Suppressor macrophage (primary cell): ENCODE measurements at places on chromosomes 11 and 22.
A peak's percentile ranks its signal among the peaks of the same experiment; 100 is the strongest.

DNA sequence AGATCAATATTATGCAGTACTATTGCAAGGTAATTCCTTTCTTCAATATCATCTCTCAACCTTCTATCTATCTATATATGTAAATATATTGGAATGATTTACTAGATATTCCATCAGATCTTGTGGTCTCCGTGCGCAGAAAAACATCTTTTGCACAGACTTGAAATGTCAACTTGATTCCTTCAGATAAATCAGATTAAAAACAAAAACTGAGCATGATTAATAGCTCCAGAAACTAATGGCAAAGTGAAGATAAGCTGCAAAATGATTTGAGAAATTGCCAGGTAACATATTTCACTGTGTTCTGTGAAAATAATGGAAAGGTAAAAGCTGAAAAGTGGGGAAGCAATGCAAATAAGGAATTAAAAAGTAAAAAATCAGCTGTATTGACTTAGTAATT lies 200.1 kb upstream of the CTSC start:
- DNase-seq: no peak

- no peak for DNase-seq
Measured at GRCh38 chr11:40139066-40139465, 1320.4 kb downstream of the LRRC4C start.

DNA sequence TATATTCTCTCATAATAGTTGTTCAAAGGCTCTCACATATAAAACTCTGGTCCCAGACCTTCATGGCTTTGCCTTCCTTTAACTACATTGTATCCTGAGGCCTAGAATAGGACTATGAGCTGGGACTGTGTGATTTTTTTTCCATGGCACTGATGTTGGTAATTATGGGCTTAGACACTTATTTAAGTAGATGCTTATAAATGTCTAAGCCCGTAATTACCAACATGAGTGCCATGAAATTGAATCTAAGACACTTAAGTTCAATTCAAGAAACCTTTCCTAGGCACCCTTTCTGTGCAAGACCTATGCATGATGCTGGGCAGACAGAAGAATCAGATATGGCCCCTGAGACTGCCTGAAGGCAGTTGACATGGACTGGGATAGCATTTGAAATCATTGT lies 63.0 kb downstream of the P4HA3 start:
- DNase-seq: no peak

GRCh38 chr11:1781593-1781975 lies 17.9 kb upstream of the CTSD start:
- no peak for DNase-seq

DNA sequence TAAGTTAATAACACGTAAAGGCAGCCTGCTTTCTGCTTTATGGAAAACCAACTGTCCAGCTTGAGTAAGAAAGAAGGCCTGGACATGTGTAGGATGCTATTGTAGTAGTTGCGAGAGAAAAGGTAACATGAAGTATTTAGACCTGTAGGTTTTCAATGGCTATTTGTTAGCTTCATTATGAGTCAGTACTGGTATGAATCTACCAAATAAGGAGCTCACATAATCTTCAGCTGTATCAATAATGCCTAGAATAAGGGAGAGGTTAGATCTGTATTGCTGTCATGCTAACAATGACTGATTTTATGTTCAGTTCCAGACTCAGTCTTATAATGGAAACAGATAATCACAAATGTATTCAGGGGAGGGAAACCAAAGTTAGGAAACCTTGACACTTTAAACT lies 550.3 kb downstream of the CNTN5 start:
- no peak for DNase-seq

DNA sequence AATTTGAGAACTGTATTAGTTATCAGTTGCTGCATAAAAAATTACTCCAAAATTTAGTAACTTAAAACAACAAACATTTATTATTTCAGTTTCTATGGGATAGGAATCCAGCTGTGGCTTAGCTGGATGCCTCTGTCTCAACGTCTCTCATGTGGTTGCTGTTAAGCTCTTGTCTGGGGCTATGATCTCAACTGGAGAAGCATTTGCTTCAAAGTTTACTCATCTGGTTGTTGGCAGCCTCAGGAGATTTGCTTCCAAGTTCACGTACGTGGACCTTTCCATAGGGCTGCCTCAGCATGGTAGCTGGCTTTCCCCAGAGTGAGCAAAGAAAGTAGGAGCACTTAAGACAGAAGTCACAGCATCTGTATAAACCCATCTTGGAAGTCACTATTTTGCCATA lies 144.9 kb upstream of the SESN3 start:
- DNase-seq: no peak

GRCh38 chr22:19843107-19843856 lies 11.4 kb downstream of the GNB1L start:
- DNase-seq: no peak

DNA sequence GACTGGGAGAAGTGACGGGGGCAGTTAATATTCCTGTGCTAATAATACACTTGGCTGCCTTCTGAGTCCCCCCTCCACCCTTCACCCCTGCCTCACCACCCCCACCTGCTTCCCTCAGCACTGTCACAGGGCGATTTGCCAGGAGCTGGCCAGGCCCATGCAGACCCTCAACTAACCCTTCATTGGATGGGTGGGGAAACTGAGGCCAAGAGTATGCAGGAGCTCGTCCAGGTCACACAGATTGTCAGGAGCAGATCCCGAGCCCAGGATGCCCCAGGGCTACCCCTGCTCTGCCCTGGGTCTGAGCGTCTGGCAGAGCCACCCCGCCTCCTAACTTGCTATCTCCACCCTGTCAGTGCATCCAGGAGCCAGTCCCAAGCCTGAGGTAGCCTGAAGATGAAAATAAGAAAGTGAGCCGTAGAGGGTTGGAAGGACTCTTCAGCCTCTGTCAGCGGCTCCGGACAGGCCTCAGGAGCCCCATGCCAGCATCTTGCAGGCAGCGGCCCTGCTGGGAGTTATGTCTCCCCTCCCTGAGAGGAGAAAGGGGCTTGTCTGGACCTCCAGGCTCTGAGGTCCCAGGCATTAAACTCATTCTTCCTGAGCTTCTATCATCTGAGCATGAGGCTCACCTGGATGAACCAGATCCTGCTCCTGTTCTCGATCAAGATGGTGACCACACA lies 6.2 kb downstream of the TPBGL start:
- DNase-seq: no peak

DNA sequence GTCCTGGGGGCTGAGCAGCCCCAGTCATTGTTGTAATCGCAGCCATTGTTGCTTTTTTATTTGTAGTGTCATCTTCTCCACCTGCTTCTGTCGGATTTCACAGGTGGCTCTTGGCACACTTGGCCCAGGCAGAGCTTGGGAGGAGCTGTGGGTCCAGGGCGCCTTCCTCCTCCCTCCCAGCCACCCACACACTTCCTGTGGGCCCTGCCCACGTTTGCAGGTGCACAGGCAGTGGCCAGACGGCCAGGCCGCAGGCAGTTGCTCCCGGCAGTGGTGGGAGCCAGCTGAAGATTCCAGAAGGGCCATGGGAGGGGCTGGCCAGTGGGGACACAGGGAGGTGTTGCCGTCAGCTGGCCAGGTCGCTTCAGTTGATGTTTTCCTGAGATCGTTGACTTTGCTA lies 1191.9 kb downstream of the BRD1 start:
- no peak for DNase-seq

DNA sequence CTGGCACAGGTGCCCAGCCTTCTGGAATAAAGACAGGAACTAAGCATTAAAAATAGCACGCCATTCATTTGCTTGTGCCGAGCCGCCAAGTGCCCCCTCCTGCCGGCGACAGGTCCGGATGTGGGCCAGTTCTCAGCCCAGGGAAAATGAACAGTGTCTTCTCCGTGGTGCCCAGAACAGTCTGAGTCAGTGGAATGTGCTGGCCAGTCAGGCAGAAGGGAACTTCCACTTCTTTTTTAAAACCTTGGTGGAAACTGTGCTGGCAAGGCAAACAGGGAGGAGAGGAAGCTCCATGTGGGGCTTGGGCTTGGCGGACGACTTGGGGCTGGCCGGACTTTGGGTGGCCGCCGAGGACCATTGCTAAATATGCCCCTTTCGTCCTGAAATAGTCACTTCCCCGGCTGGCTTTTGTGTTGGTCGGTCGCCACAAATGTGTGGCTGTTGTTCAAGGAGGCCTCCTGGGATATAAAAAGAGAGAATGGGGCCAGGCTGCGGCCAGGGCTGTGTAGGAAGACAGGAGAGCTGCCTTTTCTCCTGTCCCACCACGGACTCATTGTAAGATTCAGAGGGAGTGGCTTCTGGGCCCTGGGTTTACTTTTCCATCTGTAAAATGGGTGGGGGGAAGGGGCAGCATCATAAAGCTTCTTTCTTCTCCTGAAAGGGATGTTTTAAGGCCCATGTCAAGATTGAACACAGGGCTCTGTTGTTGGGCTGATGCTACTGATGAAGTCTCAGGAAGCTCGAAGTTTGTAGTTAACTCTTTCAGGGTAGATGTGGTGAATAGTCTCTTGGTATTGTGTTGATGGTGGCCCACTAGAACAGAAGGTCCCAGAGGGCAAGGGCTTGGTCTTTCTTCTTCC lies 101.0 kb downstream of the PTPRJ start:
- DNase-seq: peak; percentile 83

GRCh38 chr22:38837414-38837928 lies 6.4 kb downstream of the NPTXR start:
- DNase-seq: no peak

- DNase-seq: peak; percentile 97
Measured at GRCh38 chr11:64777449-64778222, 706 bp downstream of the SF1 start.

DNA sequence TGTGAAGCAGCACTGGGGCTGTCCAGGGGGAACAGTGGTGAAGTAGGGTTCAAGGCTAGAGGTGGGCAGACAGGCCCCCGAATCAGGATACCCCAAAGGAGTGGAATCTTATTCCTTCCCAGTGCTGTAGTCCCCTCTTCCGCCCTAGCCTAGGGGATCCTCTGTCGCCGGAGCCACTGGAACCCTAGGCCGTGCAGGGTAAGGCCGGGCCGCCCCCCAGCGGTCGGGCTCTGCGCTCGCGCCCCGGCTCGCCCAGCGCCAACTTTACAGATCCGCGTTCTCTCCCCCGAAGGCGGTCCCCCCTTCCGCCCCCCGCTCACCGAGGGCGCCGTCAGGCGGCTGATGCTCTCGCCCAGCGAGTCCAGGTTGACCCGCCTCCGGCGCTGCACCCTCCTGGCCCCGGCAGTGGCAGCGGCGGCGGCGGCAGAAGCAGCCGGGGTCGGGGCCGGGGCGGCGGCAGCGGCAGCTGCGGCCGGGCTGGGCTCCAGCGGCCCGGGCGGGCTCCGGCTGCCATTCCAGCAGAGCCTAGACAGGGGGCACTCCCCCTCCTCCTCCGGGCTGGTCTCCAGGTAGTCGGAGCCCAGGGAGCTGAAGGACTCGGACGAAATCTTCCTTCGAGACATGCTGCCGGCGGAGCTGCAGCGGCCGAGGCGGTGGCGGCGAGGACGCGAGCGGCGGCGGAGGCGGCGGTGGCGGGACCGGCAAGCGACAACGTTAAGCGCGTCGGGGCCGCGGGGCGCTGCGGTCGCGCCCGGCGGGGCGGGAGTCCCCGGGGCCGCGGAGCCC lies 650 bp downstream of the GUCY1A2 start:
- no peak for DNase-seq

- no peak for DNase-seq
Measured at GRCh38 chr11:62391642-62392425, 27.0 kb upstream of the SCGB1A1 start.

DNA sequence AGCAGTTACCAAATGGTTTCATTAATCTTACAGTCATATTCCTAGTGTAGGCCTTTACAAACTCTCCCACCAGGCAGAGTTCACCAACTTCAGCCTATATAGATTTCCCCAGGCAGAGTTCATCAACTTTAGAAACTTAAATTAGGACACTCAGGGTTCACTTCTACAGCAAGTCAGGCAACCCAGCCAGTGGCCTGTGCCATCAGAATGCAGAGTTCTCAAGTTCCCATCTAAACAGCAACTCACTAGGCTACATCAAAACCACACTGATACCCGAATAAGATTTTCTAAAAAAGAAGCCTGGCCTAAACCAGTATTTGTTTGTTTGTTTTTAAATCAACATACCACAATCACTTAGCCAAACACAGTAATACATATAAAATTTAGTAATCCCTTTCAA lies 33.7 kb downstream of the PICALM start:
- DNase-seq: no peak

DNA sequence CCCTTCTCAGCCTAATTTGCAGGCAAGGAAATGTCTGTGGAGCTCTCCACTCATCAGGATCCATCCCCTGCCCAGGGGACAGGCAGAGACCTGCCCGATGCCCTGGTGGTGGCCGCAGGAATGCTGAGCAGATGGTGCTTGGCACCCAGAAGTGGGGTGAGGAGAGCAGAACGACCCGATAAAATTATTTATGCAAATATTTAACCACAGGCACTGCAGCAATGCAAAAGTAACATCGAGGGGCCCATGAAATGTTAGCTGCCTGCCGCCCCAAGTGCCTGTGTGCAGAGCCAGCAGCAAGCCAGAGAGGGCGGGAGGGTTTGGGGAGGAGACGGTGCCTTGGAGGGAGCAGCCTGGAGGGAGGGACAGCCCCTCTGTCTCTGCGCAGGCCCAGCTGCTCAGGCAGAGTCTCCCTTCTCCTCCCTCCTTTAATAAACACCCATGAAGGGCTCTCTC lies 205.5 kb downstream of the CTTN start:
- DNase-seq: no peak

DNA sequence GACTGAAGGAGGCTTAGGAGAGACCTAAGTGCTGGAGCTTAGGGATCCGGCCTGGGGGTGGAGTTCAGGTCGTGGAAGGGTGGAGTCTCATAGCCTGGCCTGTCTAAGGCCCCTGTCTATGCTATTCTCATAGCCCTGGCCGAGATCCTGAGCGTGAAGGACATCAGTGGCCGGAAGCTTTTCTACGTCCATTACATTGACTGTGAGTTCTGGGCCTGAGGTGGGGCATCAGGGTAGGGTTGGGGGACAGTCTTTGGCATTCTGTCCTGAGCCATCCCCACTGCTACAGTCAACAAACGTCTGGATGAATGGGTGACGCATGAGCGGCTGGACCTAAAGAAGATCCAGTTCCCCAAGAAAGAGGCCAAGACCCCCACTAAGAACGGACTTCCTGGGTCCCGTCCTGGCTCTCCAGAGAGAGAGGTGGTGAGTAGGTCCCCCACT lies 603 bp downstream of the KAT5 start:
- DNase-seq: no peak

DNA sequence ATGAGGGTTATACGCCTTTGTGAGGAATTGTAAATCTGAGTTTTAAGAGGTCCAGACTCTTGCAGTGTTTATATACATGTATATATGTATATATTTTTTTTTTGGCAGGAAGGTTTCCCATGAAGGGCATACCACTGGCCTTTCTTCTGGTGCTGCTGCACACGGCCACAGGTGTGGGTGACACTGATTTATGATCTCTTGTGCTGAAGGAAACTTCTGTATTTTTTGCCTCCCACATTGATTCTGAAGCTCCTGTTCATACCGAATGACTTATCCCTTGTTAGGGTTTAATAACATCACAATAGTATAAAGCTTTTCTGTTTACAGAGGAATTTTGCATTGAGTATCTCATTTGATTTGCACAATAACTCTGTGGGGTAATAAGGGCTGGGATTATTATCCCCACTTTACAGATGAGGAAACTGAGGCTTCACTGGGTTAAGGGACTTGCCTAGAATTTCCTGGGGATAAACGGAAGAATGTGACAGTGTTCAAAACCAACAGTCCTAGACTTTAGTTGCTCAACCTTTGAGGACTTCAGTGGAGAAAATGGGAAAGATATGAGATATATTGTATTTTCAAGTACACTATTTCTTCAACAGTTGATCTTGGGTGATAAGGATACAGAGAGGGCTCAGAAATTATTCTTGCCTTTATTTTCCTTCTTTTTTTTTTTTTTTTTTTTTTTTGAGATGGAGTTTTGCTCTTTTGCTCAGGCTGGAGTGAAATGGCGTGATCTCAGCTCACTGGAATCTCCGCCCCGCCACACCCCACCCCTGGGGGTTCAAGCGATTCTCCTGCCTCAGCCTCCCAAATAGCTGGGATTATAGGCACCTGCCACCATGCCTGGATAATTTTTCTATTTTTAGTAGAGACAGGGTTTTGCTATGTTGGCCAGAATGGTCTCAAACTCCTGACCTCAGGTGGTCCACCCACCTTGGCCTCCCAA lies 70.1 kb downstream of the MICAL2 start:
- no peak for DNase-seq
